ENCODE measurements at places on chromosomes 1 and 21. TPM values are rescaled to one million over a fixed set of nuclear protein-coding genes. Genes with fewer than 3 reads are reported as not detected.

DNA sequence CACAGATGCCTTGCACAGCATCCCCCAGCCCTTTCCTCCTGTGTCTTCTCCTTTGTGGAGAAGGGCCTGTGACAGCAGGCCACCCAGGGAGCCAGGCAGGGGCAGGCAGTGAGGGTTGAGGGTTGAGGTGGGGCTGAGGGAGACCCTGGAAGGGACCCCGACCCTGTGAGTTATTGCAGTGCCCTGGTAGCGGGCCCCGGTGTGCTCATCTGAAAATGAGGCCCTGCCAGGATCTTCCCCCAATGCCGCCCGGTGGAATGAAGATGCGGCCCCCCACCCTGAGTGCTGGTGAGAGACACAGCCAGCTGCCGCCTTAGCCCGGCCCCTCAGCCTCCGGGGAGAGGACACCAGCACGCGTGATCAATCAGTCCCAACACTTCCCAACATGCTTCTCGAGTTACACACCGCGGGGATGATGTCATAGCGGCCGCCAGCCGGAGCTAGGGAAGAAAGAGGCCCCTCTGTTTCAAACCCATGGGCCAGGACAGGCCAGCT, 36.2 kb upstream of the ACTRT2 start:
- no peak for DNase-seq

DNA sequence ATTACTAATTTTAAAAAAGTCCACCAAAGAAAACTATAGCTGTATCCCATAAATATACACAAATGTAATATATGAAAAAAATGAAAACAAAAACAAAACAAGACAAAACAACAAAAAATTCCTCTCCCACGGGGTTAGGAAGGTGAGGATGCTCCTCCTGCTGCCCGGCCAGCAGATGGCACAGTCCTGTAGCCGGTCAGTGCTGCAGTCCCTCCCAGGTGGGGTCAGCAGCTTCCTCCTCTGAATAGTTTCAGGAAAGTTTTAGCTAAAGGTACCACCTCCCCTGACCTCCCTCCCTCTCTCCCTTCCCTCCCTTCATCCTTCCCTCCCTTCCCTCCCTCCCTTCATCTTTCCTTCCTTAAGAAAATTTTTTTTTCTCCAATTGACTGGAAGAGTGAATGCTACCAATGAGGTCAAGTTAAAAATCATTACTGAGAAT, 67.8 kb upstream of the BCL10 start:
- DNase-seq, result peak; percentile 4

DNA sequence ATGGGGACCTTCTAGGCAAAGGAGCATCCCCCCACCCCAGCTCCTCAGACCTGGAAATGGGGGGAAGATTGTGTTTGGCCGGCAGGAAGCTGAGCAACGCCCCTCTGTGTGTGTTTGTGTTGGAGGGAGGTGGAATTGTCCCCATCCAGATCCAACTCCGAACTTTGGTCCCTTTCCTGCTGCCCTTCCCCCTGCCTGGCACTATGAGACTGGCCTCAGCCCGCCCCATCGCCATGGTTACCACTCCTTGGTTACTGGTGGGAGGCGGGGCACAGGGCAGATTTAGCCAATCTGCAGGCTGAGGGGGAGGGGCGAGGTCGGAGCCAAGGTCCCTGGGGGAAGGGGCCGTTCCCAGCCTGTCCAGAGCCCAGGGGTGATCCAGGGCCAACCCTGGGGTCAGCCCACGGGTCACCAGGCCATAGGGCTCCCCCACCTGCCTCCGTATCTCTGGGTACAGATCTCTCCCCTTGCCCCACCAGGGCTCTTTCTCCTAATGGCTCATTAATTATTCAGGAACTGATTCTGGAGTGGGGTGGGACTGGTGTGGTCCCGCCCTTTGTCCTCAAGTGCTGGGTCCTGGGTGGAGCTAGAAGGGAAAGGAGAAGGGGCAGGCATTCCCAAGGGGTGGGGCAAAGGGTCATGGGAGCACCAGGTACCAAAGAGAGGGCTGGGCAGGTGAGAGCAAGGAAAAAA, 15.2 kb downstream of the PTPRF start:
- DNase-seq, result no peak

DNA sequence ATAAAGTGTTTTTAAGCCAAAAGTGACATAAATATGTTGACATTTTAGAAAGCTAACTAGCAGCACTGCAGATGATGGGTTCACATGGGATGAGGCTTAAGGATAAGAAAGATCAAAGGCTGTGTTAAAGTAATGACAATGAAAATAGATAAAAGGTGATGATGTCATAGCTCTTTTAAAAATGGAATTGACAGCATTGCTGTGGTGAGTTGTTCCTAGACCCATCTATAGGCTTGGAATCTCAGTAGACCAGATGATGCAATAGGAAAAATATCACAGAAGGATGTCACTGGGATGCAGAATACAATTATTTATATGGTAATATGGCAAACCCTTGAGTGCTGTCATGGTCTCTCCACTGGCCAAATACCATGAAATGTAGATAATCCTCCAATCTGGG, 286.0 kb downstream of the PLA2G4A start:
- no peak for DNase-seq

DNA sequence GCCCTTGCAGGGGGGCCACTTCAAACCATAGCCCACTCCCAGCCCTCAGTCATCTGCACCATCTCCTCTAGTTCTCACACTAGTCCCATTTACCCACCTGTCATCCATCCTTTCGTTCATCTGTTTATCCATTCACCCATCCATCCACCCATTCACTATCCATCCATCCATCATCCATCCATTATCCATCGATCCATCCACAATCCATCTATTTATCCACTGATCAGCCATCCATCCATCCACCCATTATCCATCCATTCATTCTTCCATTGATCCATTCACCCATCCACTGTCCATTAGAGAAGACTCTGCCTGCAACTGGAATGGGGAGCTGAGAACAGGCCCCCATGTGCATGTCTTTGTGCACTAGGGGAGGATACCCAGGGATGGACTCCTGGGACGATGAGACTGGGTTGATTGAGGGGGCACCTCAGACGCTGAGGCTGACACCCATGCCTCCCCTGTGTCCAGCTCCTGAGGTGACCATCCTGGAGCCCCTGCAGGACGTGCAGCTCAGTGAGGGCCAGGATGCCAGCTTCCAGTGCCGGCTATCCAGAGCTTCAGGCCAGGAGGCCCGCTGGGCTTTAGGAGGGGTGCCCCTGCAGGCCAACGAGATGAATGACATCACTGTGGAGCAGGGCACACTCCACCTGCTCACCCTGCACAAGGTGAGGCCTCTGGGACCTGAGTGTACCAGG, 97.9 kb downstream of the TRIM11 start:
- no peak for DNase-seq

DNA sequence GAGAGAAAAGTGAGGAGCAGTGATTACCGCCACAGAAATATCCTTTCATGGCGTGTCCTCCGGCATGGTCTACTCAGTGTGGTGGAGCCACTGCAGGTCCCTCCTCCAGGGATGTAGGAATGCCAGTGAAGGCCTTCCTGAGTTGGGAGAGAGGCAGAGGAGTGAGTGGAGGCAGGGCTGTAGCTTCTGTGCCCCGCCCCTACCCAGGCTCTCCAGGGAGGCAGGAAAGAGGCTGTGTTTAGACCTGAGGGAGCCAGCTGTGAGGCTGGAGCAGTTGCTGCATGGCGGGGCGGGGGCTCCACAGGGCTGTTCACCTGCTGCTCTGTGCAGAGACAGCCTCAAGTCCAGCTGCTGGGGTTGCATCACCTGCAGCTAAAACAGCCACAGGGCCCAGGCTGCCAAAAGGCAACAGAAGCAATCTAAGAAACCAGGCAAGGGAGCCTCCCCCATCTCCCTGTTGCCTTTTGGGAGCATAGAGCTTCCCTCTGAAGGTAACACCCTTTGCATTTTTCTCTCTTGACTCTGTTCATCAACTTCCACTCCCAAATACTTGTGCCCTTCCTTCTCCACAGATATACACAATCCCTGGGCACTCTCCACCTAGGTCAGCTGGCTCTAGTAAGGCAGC, 801 bp upstream of the ANXA9 start:
- DNase-seq, result peak; percentile 52

- no peak for DNase-seq
Measured at GRCh38 chr1:47416319-47417169, 459 bp downstream of the FOXE3 start.

- no peak for DNase-seq
Measured at GRCh38 chr1:203173011-203173555, 2.5 kb downstream of the MYBPH start.

GRCh38 chr1:228765168-228765946, 30.1 kb downstream of the RHOU start:
- DNase-seq, result peak; percentile 22

DNA sequence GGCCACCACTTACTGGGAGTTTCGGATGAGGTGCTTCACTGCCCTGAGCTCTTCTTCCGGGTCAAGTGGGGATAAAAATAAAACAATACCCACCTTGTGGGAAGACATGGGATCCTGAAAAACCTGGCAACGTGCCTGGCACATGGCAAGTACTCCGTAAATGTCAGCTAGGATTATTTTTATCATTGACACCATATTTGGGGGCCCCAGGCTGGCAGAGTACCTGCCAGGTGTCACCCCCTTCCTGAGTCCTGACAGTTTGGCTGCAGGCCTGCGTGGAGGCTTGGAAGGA, 9.2 kb upstream of the EPHA2 start:
- no peak for DNase-seq

A3GALT2 gene
- not detected for total RNA-seq

DYNLT5 gene
- total RNA-seq, result 0.30 TPM

HES2 gene
- total RNA-seq, result not detected

CFHR3 gene
- not detected for total RNA-seq

KRTAP19-1 gene
- not detected for total RNA-seq

ATF6 gene
- total RNA-seq, result 12.9 TPM

DDR2 gene
- total RNA-seq, result 0.41 TPM

AMY2A gene
- not detected for total RNA-seq

CD1E gene
- total RNA-seq, result not detected

TLR5 gene
- total RNA-seq, result not detected

OR2L5 gene
- not detected for total RNA-seq
